Naive thymus-derived CD4-positive, alpha-beta T cell (primary cell): ENCODE measurements at places on chromosomes 4 and X.

DNA sequence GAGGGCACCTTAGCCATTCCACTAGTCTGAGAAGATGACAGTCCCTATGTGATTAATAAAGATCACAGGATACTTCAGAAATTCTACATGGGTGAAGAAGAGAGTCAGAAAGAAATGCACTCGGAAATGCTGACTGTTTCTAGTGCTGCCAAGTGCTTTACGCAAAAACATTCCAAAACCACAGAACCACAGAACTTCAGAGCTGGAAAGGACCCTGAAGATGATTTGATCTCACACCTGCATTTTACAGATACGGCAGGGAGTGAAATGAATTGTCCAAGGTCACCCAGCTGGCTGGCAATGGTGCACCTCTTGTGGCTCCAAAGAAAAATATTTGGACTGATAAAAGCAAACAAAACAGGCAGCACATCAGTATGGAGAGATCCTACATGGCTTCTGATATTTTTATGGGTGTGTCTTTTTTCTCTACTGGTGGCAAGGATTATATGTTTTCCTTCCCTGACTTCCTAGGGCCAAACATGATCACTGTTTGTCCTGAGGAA lies 115.9 kb downstream of the MAML3 start:
- no peak for DNase-seq

DNA sequence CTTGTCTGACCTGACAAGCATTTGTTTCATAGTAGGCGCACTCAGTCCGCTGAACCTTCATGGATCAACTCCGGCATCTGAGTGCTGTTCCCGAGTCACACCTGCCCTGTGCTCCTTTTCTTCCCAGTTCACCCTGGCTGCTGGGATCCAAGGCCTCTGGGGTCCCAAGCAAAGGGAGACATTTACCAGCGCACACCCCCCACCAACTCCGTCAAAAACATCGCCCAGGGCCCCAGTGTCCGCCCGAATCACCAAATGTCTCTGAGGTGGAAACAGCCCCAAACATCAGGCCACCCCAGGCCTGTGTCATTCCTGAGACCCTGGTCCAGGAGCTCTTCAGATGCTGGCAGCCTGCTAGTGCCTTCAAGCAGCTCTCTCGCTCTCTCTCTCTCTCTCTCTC lies 5.1 kb downstream of the BLOC1S4 start:
- no peak for DNase-seq

GRCh38 chrX:69083801-69084200 lies 81.5 kb downstream of the PJA1 start:
- DNase-seq, result no peak

GRCh38 chr4:104420766-104421165 lies 73.9 kb downstream of the CXXC4 start:
- no peak for DNase-seq
